ENCODE measurements at places on chromosomes 2 and 18.

- no peak for DNase-seq
Observed at GRCh38 chr2:132652474-132652873, 17.5 kb downstream of the LYPD1 start.

- DNase-seq, result no peak
Observed at GRCh38 chr2:234341306-234341985, 155.4 kb downstream of the ARL4C start.

DNA sequence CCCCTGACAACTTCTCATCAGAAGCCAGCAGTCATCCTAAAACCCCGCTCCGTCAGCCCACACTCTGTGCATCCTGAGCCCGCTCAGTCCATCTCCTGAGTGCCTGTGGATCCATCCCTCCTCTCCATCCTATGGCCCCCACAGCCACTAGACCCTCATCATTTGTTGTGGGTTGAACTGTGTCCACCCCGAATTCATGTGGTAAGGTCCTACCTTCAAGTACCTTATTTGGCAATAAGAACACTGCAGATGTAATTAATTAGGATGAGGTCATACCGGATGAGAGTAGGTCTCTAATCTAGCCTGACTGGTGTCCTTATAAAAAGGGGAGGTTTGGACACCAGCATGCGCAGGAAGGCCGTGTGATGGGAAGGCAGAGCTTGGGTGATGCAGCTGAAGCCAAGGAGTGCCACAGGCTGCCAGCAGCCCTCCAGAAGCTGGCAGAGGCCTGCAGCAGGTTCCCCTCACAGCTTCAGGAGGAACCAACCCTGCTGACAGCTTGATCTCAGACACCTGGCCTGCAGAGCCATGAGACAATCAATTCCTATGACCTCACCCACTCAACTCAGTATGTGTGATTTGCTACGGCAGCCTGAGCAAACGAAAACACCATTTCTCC, 192.4 kb downstream of the ZBTB7C start:
- no peak for DNase-seq

GRCh38 chr18:22163416-22164161, 5.8 kb upstream of the GATA6 start:
- no peak for DNase-seq

DNA sequence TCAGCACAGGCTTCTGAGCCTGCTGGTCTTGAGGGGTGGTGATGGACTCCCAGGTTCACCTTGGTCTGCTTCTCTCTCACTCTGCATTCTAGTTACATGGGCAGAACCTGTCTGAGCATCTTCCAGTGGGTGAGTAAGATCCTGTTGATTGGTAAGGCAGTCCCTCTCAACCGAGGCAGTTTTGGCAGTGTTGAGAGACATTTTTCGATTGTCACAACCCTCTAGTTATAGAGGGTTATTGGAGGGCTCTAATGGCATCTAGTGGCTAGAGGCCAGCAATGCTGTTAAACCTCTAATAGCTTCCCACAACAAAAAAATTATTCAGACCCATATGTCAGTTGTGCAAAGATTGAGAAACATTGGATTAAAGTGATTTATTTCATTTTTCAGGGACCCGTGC, 9.3 kb upstream of the MGAT5 start:
- DNase-seq, result no peak

GRCh38 chr2:25374411-25374810, 32.7 kb upstream of the DNMT3A start:
- no peak for DNase-seq

GRCh38 chr2:95316466-95317122, 19.4 kb downstream of the KCNIP3 start:
- no peak for DNase-seq

GRCh38 chr2:72367530-72368225, 220.0 kb upstream of the CYP26B1 start:
- no peak for DNase-seq

- no peak for DNase-seq
Observed at GRCh38 chr2:233091595-233092375, 31.6 kb downstream of the INPP5D start.

DNA sequence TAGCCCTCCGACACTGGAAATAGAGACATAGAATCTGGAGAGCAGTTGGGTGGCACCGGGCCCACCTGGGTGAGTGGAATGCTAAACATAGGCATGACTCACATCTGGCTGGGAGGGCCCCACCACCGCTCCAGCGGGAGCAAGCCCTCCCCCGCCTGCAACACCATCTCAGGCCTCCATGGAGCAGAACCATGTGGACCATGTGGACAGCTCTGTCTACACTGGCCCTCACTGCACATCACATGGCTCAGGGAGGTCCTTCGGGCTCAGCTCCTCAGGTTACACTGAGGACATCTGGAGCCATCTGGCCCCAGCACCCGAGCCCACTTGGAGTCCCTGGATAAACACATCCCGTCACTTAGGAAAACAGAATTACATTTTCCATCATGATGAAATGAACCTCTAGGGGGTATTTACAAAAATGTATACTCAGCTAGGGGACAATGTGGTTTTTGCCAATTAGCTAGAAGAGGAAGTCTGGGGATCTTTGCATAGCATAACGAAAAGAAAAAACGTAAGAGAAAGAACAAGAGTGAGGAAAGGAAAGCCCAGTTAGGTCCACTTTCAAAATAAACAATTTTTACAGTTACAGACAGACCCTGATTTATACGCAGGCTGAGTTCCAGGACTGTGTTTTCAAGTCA, 30.7 kb upstream of the MLPH start:
- no peak for DNase-seq

GRCh38 chr2:65231892-65232477, 4.4 kb downstream of the ACTR2 start:
- DNase-seq, result no peak

- no peak for DNase-seq
Observed at GRCh38 chr2:240646176-240646899, 21.1 kb downstream of the GPR35 start.

DNA sequence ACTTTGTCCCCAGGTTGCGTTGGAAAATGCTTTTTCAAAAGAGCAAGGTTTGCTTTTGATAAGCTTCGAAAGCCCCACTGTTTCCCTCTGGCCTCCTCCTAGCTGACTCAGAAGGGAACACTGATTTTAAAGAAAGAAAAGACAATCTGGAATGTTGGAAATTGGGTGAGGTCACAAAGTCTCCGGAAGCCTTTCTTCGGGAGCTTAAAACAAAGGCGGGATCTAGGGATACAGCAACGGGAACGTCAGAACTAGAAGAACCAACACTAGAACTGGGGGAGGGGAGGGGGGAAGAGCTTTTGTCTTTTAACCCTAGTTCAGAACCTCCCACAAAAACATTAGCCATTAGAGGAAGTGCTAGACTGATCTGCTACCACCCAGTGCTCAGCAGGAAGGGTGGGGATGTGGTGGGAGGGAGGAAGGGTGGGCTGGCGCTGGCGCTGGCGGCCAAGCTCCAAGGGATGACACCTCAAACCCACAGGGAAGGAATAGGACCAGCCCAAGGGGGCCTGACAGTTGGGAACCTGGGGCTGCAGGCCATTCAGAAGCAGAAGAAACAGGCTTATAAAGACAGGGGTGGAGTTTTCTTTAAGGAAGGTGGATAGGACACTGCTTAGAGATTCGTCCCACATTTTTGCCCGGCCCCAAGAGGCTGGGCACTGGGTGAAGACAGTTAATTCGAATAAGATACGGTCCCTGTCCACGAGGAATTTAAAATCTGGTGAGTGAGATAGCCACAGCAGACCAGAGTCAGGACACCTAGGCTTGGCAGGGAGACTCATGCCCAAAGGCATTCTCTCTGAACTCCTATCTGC, 1.7 kb downstream of the TMSB10 start:
- DNase-seq, result no peak

DNA sequence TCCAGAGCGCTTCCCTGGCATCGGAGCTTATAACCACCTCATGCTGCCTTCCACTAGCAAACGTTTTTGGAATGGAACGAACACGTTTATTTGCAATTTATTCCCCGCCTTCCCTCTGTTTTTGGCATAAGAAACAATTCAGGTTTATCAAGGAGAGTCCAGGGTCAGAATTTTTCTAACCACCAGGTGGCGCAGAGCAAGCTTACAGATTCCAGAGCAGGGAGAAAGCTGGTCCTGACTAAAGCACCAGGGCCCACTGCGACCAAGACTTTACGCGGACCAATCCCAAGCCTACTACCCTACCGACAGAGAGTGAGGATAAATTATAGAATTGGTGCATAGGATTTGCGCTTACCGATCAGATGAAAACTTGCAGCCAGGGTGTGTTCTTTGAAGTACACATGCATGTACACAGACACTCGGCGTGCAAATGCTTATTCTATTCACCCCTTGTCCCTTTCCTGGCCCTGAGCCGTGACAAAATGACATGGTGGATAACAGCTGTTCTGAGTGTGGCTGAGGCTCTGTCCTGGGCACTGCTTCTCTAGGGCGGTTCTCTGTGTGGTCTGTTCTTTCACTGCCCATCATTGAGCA, 34.7 kb downstream of the NAPG start:
- DNase-seq, result peak; percentile 38

DNA sequence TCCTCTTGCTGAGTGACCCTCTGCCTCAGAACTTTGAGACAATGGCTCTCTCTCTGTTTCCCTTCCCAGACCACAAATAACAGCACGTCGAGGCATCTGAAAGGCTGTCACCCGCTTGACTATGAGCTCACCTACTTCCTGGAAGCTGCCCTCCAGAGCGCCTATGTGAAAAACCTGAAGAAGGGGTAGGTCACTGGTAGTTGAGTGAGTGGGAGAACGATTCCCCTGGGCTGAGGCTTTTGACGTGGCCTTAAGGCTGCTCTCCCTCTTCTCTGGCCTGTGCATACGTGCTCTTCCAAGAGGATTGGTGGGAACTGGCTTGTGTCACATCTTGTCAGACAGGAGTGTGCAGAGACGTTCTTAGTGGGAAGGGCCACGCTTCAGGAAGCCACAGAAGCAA, 63.1 kb upstream of the MCFD2 start:
- DNase-seq, result no peak

DNA sequence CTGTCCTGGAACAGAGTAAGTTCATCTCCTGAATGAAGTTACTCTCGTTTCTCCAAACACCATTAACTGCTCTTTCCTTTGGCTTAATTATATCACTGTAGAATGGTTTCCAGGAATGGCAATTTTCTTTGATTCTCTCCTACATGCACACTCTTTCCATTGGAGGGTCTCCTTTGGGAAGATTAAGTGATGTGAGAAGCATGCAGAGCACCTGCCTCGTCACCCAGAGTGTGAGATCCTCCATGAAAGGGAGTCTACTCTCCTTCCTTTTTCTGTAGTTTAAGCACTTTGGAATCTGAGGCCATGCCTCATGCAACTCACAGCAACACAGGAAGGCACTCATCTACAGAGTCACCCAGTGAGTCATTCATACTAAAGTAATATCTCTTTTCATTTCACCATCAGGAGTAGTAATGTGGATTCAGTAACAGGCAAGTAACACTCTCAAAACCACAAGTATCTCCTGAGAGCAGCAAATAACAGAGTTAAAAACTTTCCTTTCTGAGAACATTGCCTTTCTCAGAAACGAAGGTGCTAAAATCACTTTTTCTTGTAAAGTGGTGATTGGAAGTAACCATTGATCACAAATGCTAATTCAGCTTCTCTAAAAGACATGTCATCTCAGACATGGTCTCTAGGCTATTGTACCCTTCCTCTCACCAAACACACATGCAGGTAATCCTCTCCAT, 52.8 kb upstream of the IL1RL1 start:
- no peak for DNase-seq

DNA sequence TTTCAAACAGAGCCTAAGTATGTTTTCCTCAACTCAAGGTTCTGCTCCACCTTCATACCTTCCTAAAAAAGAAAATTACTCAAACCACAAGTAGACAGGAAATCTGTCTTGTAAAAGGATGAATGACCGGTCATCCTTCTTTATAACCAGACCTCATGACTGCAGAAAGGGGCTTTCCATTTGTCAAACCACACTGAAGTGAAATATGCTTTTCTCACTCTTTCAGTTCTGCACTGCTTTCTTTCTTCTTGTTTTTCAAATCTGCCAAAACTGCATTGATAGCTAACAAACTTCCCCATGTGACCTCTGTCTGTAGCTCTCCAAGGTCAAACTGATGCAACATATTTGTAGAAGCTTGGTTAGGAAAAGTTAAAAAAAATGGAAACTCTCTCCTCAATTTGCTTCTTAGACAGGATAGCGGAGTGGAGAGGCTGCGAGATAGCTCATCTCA, 308.9 kb upstream of the CCDC68 start:
- no peak for DNase-seq

- no peak for DNase-seq
Observed at GRCh38 chr2:97868986-97869721, 126.6 kb downstream of the TMEM131 start.

GRCh38 chr2:179592167-179592936, 269.1 kb downstream of the ZNF385B start:
- DNase-seq, result no peak
